ENCODE measurements at places on chromosomes 5 and 9. TPM values are rescaled to one million over a fixed set of nuclear protein-coding genes. Genes with fewer than 3 reads are reported as not detected.

The MCC gene
- 50.5 TPM for total RNA-seq

The LHX2 gene
- not detected for total RNA-seq

The SPINK4 gene
- not detected for total RNA-seq

The PCDHA12 gene
- 9.4 TPM for total RNA-seq

The PDE4D gene
- total RNA-seq: 56.6 TPM

The POLR3G gene
- total RNA-seq: 2.5 TPM

The CEL gene
- total RNA-seq: not detected

Data from uterus (tissue), 4 donors.